Left ventricle myocardium inferior (tissue), 1 donor: ENCODE measurements at places on chromosomes 2 and 18.

DNA sequence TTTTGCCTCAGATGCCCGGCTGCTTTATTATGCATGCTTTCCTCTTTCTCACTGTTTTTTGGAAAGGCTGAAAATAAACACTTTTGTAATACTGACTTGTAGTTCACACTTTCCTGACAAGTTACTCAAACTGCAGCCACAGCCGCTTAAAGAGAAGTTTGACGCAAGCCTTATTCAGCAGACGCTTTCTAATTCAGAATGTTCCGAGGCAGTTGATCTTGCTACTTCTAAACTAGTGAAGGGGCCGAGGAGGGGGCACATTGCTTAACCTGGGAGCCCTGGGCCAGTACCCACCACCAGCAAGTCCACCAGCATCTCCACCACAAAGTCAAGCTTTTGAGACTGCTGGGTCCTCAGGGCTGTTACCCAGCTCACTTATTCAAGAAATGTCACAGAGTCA, 71.8 kb upstream of the SPRED2 start:
- no peak for DNase-seq

DNA sequence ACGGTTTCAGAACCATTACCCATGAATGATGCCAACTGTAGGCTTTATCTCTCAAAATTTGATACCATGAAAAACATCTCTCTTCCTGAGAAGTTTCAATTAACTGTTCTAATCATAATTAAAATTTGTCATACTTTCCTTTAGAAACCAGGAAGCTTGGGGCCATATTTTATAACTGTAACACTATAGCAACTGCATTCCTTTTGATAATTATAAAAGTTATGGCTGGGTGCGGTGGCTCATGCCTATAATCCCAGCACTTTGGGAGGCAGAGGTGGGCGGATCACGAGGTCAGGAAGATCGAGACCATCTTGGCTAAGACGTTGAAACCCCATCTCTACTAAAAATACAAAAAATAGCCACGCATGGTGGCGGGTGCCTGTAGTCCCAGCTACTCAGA, 70.6 kb downstream of the DNAH7 start:
- DNase-seq = no peak

DNA sequence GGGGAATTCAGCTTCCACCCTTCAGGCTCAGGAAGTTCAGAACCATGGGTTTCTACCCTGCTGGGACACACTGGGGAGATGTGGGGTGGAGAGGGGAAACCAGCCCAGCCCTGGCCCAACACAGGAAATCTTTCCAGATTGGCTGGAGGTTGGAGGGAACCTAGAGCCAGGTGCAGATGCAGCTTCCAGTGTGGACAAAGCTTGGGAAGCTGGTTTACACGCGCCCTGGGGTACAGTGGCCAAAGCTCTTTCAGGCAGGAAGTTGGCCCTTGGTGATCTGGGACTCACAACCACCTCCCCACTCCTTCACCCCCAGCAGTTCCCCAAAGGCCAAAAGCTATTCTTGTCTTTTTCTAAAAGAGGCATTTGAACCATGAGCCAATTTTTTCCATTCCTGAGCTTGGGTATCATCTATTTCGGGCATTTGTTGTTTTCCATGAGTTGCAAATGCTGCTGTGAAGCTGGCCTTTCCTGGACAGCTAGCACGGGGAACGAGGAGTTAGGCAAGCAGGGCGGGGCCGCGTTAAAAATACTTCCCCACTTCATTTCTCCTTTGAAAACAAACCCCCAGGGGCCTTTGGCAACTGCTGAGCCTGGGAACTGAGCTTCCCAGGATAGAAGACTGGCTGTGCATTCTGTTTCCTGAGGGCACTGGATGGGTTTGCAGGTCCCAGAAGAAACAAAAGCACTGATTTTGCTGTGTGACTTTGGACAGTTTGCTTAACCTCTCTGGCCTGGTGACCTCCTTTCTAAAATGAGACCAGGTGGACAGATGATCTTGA, 3.1 kb upstream of the ARID5A start:
- DNase-seq = peak; percentile 84

- no peak for DNase-seq
Measured at GRCh38 chr2:211407076-211407475, 850.7 kb downstream of the CPS1 start.

- DNase-seq = no peak
Measured at GRCh38 chr2:195613922-195614321, 43.1 kb upstream of the SLC39A10 start.

DNA sequence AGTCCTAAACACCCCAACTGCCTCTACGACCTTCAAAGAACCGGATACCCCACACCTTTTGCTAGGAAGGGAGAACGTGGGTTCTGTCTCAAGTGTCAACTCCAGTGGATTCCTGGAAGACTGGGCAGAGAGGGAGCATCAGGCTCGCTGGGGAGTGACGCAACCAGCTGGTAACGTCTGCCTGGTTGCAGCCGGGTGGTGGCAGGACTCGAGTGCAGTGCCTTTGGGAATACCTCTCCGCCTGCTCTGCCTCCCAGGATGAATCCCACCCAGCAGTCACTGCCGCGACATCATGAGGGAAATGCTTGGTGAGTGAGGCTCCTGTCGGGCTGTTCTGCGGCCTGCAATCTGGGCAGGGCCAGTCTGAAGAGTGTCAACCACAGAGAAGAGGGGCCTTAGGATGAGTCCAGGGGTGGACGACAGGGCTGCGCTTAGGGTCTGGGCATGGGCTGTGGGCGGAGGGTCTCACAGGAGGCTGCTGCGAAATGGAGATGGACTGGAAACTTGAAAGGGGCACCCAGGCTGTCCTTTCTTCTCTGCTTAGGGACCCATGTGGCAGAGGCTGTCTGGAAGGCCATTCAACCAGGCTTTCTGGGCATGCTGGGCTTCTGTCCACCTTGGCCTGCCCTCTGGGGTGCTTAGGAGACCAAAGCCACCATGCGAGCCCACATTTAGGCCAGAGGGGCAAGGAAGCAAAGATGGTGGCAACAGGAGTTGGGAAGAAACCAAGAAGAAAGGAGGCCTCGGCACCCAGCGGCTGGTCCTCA, 12.9 kb downstream of the GPR17 start:
- peak; percentile 21 for DNase-seq

GRCh38 chr18:36284671-36285295, 12.7 kb upstream of the FHOD3 start:
- no peak for DNase-seq

- DNase-seq = no peak
Measured at GRCh38 chr2:166573391-166573790, 79.3 kb upstream of the SCN7A start.

DNA sequence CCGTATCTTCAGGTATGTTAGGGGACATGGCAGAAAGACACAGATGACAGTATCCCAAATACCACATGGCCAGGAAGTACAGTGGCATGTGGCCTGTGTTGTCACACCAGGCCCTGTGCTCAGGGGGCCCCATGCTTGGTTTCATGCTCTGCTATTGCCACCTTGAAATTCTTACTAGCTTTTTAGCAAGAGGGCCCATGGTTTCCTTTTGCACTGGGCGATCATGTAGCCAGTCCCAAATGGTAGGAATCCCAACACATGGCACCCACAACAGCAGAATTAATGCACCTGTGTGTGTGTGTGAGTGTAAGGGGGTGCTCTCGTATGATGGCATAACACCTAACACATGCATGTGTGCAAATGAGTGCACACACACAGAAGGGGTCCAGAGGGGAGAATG, 39.2 kb downstream of the MYO7B start:
- DNase-seq = no peak

DNA sequence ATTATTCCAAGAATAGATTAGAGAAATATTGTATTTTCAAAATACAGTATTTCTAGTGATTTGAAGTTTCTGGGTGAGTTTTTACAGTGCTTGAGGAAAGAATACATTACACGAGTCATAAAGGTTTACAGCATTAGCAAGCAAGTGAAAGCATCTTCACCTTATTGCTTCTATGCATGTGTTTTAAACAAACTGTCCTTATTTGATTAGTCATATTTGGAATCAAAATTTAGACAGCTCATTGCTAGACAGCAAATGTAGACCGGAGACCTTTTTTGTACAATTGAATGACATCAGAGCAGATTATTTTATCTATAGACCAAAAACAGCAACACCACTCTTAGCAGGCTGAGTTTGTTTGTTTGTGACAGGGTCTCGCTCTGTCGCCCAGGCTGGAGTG, 69.2 kb downstream of the FAM161A start:
- DNase-seq = no peak

DNA sequence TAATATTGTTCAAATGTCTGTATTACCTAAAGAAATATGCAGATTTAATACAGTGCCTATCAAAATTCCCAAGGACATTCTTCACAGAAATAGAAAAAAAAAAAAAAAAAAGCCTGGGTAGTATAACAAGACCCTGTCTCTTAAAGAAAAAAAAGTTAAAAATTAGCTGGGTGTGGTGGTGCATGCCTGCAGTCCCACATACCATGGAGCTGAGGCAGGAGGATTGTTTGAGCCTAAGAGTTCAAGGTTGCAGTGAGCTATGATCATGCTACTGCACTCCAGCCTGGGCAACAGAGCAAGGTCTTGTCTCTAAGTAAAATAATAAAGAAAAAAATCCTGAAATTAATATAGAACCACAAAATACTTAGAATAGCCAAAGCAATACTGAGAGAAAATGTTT, 51.9 kb downstream of the SLC16A14 start:
- no peak for DNase-seq

GRCh38 chr2:40279001-40279400, 172.9 kb downstream of the SLC8A1 start:
- DNase-seq = no peak

GRCh38 chr18:58998401-58999203, 133.9 kb downstream of the ZNF532 start:
- peak; percentile 72 for DNase-seq

- DNase-seq = no peak
Measured at GRCh38 chr2:21415234-21415633, 291.5 kb downstream of the TDRD15 start.

DNA sequence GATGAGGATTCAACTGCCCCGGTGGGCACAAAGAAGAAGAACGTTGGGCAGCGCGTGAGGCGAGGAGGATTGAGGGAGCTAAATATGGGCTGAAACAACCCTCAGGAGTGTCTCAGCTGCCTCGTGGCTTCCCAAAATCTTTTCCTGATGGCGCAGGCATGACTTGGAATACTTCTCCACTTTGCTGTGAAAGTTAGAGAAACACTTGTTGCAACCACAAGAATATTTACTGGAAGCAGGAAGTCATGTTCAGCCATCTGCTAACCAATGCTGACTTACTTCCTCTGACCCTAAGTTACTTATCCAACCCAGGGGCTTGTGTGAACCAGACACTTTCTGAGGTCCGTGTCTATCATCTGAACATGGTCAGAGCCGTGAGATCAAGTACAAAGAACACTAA, 148.8 kb downstream of the ARL4C start:
- DNase-seq = no peak

DNA sequence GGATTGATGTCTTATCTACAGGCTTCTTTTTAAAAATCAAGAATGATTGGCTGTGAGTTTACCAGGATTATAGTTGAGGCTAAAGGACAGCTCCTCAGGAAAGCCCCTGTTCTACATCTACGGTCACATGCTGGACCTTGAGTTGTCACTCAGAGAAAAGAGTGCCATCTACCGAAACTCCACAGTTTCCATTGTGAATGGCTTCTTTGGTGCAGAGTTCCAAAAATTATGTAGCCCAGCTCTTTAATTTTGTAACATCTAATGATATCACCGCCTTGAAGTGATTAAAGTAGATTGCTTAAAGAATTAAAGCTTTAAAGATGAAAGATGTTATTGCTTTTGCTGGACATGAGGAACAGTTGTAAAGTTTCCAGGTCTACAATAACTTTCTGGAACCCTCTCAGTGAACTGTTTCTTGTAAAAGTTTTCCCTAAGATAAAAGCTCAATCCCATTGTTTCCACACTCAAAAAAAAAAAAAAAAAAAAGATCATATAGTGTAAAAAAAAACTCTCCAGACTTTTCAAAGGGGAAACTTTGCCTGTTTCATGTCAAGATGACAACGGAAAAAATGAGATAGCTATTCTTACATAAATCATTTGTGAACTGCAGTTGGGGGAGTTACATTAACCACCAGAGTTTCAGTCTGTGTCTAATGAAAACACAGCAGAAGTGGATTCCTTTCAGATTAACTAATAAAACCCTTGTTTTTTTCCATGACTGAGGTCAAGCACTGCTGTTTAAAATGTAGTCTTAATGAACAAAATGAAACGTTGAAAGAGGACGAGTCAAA, 4.3 kb downstream of the COL3A1 start:
- no peak for DNase-seq

DNA sequence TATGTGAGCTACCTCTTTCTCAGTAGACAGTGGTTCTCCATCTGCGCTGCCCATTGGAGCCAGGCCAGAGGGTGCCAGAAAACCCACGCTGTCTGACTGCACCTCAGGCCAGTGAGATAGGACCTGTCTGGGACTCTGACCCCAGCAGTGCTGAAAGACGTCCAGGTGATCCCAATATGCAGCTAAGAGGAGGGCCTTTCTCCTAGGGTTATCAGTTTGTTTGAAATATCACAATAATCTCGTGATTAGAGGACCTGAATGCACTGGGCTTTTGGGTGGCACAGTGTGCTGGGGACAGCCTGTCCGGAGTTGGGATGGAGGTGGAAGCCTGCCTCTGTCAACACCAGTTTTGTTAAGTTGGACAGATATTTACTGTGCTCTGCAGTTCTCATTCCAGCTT, 216.3 kb downstream of the LDLRAD4 start:
- DNase-seq = no peak

GRCh38 chr2:135162786-135163185, 110.7 kb downstream of the RAB3GAP1 start:
- DNase-seq = no peak

- peak; percentile 45 for DNase-seq
Measured at GRCh38 chr2:134207589-134208209, 46.2 kb upstream of the MGAT5 start.

GRCh38 chr18:45330170-45330594, 285.1 kb upstream of the SLC14A2 start:
- DNase-seq = no peak

GRCh38 chr2:58122540-58122939, 75.9 kb downstream of the VRK2 start:
- no peak for DNase-seq

DNA sequence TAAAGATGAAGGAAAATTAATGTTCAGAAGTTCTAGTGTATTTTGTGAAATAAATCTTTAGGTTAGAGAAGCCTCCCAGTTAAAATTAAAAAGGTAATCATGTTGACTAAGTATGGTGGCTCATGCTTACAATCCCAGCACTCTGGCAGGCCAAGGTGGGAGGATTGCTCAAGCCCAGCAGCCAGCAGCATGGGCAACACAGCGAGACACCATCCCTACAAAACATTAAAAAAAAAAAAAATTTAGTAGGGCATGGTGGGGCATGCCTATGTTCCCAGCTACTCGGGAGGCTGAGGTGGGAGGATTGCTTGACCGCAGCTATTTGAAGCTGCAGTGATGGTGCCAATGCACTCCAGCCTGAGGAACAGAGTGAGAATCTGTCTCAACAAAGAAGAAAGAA, 17.9 kb downstream of the XPO1 start:
- DNase-seq = no peak

- no peak for DNase-seq
Measured at GRCh38 chr18:76075777-76076176, 419.3 kb downstream of the ZNF516 start.

DNA sequence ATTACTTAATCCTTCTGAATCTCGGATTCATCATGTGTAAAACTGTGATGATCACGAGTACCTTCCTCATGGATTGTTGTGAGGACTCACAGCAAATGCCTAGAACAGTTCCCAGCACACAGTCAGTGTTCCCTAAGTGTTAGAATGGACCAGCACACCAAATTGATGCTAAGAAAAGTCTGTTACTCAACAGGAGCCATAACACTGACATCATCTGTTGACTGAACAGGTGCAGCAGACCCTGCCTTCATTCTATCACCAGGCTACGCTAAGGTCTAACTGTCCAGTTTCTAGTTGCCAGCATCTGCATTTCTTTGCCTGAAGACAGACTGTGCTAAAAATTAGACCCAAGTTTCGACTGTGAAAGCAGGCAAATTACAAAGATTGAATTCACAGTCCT, 18.6 kb downstream of the DTNB start:
- DNase-seq = no peak
